ENCODE measurements at places on chromosomes 5 and 9.

GRCh38 chr5:79330071-79330470 lies 94.1 kb downstream of the JMY start:
- DNase-seq = no peak

DNA sequence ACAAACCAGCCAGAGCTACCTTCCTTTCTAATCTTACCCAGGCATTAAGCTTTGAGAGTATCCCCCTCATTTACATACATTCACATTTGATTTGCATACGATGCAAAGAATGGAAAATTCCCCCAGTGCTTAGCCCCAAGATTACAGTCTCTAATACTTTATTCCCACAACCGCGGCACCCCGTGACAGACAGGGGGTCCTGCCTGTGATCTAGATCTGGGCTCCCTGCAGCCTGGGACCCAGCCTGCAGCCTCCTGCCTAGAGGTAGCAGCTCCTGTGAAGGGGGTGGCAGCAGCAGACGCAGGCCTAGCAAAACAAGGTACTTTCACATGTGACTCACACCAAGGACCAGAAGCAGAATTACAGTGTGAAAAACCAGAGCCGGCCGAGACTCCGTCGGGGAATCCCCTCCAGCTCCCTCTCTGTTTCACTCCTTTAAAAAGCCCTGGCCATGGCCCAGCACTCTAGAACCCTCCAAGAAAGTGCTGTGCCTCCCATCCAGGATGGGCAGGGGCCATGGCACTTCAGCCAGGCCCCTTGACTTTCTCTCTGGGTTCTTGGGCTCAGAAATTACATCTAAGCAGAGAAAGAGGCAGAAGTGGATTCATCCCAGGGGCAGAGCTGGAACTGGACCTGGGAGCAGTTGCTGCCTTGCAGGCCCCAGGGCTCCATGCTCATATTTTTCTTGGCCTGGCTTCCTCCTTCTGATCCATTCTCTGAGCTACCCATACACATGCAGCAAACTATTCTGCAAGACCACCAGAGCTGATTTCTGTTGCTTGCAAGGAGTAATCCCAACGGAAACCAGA lies 14.0 kb upstream of the TCF7 start:
- no peak for DNase-seq

GRCh38 chr5:16574789-16575721 lies 41.7 kb downstream of the RETREG1 start:
- DNase-seq = no peak

- DNase-seq = no peak
Measured at GRCh38 chr5:111545031-111545430, 32.7 kb upstream of the STARD4 start.

DNA sequence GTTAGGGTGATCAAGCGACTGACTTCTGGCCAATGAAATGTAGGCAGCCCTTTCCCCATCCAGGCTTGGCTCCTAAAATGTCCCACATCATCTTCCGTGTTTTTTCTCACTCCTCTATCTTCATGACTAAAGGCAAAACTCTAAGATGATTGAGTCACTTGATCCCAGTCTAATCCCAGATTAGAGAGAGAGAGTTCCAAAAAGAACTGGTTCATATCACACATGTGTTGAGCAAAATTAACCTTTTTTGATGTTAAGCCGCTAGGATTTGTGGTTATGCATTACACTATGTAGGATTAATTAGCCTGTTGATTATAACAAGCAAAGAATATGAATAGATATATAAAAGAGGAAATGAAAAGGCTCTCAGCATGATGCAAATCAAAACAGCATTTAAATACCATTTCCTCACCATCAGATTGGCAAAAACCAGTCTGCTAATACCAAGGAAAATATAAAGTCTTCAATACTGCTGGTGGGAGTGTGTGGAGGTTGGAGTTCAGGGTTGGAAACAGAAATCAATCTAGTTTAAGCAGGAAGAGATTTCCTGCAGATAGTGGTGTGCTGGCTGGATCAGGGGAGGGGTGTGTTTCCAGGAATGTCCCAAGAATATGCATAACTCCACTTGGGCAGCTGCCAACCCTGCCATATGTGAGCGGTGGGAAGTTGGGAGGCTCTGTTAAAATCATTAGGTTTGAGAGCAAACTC lies 187.6 kb upstream of the S1PR3 start:
- no peak for DNase-seq

GRCh38 chr9:129929496-129930125 lies 94.4 kb downstream of the USP20 start:
- no peak for DNase-seq

GRCh38 chr9:128275198-128276007 lies at the start of gene GOLGA2:
TSS of gene GOLGA2 (minus strand) at chr9:128276007. CDS start at chr9:128275976, 31 bp downstream.
- no peak for DNase-seq

DNA sequence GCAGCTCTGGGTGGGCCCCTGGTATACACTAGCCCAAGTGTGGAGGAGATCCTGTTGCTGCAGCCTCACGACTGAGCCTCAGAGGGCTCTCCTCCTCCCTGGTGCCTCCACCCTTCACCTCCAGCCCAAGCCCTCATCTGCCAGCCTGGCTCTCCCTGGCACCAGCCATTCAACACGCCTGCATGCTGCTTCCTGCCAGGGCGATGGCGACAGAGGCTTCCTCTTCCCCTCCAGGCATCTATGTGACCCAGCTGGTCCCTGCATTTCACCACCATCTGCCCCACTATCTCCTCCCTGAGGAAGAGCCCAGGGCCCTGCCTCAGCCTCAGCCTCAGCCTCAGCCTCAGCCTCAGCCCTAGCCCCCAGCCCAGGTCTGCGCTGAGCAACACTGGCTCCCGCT lies 54.8 kb upstream of the ANGPTL2 start:
- DNase-seq = no peak

DNA sequence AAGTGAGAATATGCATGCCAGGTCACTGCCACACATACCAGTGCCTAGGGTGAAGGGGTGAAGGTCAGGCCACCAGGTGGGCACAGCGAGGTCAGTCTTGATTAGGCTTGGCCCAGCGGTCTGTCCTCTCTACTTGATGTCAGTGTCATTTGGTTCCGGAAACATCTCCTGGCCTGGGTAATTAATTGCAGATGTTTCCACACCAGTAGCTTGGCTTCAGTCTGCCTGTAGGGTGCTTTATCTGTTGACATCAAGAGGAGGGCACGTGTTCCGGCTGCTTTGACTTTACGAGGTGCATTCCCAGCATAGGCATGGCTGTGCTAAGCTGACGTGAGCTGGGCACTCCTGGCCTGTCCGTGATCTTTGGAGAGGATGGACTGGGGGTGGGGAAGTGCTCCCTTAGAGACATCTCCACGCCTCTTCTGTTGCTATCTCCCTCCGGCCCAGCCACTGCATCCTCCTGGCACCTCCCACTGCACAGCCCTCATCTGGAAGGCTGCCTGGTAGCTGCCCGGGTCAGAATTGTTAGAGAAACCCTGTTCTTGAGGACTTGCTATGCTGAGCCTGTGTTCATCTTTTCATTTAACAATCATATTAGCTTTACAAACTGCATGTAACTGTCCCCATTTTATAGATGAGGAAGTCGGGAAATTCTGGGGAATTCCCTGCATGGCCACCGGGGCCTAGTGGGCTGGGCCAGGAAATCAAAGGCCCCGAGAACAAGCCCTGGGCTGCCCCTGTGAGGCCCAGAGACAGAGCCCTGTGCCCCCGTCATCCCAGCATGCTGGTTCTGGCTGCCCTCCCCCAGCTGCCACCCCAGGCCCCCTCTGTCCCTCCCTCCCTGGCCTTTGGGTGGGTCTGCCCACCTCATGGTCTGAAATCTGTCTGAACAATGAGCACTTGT lies 29.1 kb downstream of the JADE2 start:
- DNase-seq = no peak

DNA sequence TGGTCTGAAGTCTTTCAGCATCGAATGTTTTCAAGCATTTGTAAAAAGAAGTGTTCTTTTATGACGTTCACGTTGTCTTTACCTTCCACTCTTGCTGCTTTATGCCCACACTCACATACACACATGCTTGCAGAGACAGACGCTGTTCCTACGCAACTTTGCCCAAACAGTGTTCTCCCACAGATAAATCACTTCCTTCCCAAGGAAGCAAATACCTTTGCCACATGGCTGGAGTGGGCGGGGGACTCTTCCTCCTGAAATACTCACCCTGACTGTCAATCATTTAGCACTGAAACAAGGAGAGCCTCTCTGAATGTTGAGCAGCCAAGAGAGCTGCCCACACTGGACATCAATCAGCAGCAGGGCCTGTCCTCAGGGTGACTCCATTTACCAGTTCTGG lies 22.4 kb upstream of the ASTN2 start:
- no peak for DNase-seq

DNA sequence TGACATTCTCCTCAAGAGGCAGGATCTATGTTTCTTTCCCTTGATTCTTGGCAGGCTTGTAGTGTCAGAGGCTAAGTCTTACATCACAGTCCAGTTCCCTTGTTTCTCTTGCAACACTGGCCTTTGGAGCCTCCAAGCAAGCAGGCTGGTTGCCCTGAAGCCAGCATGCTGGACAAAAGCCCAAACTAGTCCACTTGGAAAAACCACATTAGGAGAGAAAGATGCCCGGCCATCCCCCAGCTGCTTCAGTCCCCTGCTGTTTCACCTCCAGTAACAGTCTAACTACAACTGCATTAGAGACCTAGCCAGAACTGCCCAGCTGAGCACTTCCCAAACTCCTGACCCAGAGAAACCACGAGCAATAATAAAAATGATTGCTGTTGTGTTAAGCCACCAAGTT lies 87.6 kb downstream of the ADAMTS6 start:
- no peak for DNase-seq

DNA sequence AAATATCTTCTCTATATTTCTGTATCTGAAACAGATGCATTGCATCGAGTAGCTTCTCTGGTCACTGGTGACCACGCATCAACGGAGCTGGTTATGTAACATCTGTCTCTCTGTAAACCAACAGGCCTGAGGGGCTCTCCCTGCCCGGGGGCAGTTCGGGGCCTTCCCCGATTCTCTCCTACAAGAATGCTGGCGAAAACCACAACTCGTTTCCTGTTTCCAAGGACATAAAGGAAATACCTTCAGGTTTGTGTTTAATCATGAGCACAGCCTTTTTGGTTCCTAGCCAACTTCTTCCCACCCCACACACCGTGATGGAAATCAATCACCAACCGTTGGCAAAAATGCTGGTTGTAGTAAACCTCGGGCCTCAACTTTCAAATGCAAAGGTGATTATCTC lies 25.1 kb downstream of the GDNF start:
- no peak for DNase-seq

GRCh38 chr9:21835121-21835520 lies 32.7 kb downstream of the MTAP start:
- DNase-seq = no peak

DNA sequence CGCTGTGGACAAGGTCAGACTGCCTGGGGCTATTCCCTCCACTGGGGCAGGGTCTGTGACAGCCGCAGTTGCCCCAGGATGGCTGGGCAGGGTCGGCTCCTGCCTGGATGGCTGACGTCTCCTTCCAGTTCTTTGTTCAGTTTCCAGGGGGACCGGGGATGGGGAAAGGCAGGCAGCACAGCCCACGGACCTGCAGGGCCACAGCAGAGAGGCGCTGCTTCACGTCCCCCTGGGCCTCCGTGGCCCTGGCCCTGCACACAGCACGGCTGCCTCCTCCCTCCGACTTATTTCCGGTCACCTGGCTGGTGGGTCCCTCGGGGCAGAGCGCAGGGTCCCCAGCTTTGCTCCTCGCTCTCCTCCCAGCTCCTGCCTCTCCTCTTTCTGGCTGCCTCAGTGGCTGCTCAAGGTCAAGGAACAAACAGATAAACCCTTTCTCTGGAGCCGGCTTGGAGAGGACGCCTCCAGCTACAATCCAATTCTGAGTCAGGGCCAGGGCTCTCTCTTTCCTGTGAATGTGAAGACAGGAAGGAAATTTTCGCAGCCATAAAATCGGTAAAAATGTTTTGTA lies 169.7 kb downstream of the C9orf50 start:
- DNase-seq = no peak

DNA sequence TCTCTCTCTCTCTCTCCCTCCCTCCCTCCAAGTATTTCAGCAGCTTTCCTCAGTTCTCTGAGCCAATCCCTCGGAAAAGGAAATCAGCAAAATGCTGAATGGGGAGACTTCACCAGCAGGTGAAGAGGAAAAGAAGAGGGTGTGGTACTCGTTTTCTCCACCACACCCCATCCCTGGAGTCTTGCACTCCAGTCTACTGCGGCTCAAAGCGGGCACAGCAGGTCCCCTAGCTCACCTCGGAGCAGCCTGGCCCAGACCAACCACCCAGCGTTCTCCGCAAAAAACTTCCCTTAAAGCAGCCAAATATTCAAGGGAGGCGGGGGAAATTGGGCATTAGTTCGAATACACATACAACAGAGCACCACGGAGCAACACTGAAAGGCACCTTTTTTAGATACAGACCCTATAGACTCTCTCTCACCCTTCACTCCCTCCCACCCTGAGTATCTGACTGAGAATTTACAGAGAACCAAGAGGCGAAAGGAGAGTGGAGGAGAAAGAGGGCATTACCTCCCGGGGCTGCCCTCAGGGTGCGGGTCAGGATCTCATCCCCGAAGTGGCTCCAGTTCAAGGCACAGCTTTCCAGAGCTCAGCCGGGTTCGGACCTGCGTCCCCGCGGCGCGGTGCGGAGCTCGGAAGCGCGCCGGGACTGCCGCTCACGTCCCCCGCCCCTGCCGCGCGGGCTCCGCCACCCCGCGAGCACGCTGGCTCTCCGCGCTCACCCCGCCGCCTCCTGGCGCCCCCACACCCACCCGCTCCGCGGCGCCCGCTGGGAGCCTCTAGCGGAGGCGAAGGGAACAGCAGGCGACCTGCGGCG lies 1638.5 kb upstream of the C9orf72 start:
- DNase-seq = peak; percentile 50

DNA sequence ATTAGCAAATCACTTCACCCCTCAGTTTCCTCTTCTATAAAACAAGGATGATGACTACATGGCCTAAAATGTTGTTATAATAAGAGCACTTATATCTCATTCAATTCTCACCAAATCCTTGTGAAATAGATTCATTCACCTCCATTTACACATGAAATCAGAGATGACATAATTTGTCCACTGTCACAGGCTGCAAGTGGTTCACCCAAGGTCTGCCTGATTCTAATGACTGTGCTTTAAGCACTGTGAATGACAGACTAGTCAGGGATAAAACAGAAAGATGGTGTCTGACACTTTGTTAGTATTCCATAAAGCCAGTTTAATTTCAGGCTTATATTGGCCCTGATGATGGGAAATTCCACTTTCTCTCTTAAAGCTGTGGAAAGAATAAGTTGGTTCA lies 209.5 kb downstream of the MAPKAP1 start:
- no peak for DNase-seq

DNA sequence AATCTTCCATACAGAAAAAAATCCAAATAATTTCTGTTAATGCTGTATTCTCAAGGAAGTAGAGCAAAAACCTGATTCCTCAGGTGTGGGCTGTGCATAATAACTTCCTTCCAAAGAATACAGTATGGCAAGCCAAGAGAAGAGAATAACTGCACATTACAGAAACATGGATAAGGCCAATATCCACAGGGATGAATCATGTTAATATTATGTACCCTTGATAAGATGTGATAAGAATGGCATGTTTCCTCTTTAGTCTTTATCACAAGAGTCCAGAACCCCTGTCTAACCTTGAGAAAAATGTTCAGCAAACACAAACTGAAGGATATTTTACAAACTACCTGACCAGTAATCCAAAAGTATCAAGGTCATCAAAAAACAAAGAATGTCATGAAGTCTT lies 795.8 kb downstream of the SEMA5A start:
- no peak for DNase-seq

Data from liver (tissue), 10 donors.